Stimulated activated CD4-positive, alpha-beta T cell treated with anti-CD3 and anti-CD28 coated beads, Interleukin-4, amount 100 ng/mL, for 4 hours (primary cell): ENCODE measurements at places on chromosomes 13 and 19.
A peak's percentile ranks its signal among the peaks of the same experiment; 100 is the strongest.

DNA sequence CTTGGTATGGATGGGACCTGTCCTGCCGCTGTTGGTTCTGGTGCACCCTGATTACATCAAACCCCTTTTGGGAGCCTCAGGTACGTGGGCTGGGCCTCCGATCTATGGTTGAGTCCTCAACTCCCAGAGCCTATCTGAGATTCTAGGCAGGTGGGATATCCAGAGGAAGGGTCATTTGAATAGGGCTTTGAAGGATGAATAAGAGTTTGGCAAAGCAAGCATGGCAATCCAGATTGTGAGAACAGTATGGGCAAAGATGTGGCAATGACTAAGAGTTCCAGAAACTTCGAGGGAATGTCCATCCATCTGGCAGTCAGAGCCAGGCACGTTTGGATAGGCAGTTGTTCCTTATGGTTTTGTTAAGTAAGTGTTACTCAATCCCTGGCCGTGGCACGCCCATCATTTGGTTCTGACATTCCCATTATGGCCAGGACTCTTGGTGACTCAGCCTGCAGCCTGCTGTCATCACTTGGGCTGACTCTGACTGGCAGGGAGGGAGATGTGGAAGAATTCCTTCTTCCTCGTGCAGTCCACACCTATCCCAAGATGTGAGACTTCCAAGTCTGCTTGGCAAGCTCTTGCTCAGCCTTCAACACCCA is 21.5 kb downstream of the CYP4F22 start:
- no peak for DNase-seq

- no peak for DNase-seq
Measured at GRCh38 chr13:20571676-20572075, 4.7 kb downstream of the IFT88 start.

- DNase-seq = no peak
Measured at GRCh38 chr19:15418231-15418578, 583 bp downstream of the AKAP8L start.

GRCh38 chr19:33375837-33376159 is 2.3 kb downstream of the CEBPG start:
- DNase-seq = no peak

GRCh38 chr13:45511310-45512097 is 46.8 kb downstream of the COG3 start:
- DNase-seq = peak; percentile 9

GRCh38 chr19:48441360-48442050 is 4.3 kb upstream of the GRWD1 start:
- DNase-seq = no peak

DNA sequence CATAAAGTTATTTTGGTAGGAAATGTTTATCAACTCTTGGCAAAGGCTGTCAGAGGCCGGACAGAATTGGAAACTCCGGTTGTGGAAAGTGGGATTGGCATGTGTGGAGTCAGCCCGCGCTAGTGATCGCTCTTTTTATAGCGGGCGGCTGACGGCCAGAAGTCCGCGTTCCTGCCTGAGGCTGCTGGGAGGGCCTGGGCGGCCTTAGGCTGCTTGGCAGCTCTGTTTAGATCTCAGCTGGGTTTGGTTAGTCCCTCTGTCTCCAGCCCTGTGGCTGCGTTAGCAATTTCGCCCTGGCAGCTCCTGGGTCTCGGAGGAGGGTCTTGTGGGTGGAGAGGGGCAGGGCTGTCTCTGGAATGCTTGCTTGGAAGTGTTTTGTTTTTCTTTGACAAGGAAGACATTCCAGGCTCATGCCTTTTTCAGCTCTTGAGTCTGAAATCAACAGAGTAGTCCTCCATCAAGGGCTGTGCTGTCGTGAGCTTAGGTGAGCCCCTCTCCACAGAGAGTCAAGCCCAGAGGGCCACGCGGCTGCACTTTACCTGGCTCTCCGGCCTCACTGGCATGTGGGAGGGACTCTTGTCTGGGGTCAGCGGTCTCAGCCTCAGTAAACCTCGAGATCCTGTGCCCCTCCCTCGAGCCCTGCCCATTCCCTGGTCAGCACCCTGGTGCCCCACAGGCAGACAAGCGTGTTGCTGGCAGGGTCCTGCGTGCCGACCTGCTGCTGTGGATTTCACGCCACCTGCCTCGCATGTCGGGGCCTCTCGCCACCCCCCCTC is 22.5 kb downstream of the DOT1L start:
- no peak for DNase-seq

GRCh38 chr19:40450664-40451063 is 6.5 kb upstream of the SERTAD3 start:
- no peak for DNase-seq
